ENCODE measurements at places on chromosomes 5 and 9.
A peak's percentile ranks its signal among the peaks of the same experiment; 100 is the strongest.

DNA sequence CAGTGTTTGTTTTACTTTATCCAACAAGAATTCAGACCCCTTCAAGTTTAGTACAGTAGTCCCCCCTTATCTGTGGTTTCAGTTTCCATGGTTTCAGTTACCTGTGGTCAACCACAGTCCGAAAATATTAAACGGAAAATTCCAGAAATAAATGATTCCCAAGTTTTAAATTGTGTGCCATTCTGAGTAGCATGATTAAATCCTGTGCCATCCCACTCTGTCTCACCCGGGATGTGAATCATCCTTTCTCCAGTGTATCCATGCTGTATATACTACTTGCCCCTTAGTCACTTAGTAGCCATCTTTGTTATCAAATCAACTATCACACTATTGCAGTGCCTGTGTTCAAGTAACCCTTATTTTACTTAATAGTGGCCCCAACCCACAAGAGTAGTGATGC is 153.8 kb upstream of the RASA1 start:
- no peak for DNase-seq

DNA sequence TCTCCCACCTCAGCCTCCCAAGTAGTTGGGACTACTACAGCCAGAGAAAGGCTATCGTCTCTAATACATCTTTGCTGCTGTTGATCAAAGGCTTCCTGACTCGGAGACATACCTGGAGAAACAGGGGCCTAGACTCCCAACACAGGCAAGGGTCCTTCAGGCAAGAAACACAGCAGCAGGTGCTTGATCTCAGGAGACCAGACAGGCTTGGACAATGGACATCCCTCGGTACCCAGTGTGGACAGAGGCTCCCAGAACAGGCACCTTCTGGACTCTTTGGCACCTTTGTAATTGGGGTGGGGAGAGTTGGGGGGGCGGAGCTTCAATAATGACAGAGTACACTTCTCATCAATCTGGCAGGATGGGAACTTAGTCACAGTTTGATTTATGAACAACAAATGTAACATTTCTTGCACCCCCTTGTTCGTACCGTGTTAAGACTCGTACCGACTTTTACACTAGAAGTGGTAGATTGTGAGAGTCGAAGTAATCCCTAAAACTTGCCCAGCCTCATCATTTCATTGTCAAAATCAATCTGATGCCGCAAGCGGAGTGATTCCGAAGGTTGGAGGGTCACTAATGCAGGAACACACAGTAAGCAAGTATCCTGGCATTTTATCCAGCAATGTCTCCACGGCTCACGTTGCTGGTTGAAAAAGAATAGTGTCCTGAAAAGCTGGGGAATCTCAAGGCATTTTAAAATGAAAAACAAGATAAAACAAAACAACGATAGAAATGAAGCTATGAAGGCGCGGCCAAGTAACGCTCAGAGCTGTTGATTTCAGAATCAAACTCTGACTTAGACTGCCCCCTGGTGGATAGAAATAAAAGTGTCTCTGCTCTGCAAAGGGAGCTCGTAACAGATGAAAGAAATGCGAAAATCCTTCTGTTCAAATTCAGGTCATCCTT is 46.4 kb upstream of the STK32A start:
- peak; percentile 10 for DNase-seq

GRCh38 chr5:127958421-127959011 is 125.0 kb upstream of the SLC12A2 start:
- no peak for DNase-seq

DNA sequence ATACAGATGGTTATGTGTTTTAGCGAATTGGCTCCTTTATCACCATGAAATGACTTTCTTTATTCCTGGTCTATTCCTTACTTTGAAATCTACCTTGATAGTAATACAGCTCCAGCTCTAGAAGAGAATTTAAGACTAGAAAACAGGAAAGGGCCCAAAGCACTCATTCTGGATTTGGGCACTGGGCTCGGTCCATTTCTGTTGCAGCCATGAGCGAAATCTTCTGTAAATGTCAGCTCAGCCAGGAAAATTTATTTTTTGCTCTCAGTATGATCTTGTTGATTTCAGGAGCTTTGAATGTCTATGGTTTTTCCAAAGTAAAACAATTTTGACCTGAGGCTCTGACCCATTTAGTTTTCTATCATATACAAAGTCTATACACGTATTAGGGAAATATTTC is 104.1 kb downstream of the DIRAS2 start:
- DNase-seq: no peak

DNA sequence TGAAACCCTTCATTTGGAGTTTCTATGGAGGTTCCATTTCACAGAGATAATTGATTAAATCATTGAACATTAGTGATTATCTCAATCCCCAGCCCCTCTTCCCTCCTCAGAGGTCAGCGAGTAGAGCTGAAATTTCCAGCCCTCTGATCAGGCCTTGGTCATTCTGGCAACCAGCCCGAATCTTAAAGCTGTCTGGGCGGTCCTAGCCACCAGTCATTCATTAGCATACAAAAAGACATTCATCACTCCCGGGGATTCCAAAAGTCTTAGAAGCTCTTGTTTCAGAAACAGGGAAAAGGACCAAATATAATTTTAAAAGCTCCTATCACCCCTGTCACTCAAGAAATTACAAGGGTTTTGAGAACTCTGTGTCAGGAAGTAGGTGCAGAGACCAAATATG is 41.3 kb downstream of the ZNF474 start:
- no peak for DNase-seq

DNA sequence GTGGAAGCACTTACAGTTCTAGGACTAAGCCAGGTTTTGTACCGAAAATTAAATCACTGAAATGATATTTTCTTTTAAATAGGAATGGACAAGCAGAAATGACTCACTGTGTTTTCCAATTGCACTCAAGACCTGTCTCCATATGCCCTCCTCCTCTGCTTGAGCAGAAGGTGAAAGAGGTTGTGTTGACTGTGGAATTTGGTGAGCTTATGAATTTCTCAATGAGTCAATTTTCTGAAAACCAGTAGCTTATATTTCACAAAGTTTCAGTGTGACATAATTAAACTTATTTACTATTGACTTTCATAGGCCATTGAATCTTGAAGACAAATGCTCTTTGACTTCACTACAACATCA is 249.9 kb downstream of the NPR3 start:
- DNase-seq: no peak

- no peak for DNase-seq
These were observed 808.0 kb downstream of the TLE1 start for GRCh38 chr9:80881320-80881719.

DNA sequence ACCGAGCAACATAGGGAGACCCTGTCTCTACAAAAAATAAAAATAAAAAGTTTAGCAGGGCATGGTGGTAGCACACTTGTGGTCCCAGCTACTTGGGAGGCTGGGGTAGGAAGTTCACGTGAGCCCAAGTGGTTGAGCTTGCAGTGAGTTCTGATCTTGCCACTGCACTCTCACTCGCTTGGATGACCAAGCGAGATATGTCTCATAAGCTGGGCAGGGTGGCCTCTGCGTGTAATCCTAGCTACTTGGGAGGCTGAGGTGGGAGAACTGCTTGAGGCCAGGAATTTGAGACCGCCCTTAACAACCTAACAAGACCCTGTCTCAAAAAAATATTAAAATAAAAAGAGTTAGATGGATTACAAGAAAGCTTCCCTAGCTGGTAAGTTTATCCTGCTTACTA is 32.5 kb downstream of the RASA1 start:
- DNase-seq: no peak

GRCh38 chr5:82183828-82184227 is 94.3 kb downstream of the RPS23 start:
- DNase-seq: no peak

GRCh38 chr5:15573590-15573989 is 73.6 kb downstream of the FBXL7 start:
- DNase-seq: no peak

- no peak for DNase-seq
These were observed 78.2 kb downstream of the GTF3C4 start for GRCh38 chr9:132748450-132748849.

DNA sequence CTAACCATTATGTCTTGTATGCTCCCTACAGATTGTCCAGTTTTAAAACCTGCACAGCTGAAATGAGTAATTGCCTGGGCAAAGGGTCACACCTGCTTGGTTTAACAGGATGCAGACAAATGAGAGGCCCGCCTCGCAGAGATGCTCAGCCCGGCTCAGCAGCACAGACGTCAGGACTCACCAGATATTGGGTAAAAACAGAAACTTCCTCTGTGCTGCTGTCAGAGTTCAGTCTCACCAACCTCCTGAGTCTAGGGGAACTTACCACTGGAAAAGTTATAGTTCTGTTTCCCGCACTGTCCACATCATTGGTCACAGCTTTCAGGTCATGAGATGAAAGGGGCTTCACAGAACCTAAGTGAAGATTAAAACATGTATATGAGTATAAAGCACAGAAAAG is 152.5 kb downstream of the ESM1 start:
- DNase-seq: no peak

DNA sequence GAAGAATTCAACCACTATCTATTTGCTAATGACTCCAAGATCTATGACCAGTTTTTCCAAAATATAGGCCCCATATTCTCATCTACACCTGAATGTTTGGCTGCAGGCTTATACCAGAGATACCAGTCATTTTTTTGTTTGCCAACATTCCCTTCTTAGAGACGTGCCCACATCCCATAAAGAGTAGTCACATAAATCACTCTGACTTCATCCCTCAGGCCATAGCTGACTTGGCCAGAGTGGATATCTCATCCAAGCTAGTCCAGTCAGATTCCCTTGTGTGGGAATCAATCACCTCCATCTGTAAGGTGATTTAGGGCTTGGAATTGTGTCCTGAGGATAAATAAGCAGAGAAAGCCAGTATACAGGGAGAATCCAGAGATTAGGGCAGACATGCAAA is 124.3 kb upstream of the SLC24A2 start:
- no peak for DNase-seq

DNA sequence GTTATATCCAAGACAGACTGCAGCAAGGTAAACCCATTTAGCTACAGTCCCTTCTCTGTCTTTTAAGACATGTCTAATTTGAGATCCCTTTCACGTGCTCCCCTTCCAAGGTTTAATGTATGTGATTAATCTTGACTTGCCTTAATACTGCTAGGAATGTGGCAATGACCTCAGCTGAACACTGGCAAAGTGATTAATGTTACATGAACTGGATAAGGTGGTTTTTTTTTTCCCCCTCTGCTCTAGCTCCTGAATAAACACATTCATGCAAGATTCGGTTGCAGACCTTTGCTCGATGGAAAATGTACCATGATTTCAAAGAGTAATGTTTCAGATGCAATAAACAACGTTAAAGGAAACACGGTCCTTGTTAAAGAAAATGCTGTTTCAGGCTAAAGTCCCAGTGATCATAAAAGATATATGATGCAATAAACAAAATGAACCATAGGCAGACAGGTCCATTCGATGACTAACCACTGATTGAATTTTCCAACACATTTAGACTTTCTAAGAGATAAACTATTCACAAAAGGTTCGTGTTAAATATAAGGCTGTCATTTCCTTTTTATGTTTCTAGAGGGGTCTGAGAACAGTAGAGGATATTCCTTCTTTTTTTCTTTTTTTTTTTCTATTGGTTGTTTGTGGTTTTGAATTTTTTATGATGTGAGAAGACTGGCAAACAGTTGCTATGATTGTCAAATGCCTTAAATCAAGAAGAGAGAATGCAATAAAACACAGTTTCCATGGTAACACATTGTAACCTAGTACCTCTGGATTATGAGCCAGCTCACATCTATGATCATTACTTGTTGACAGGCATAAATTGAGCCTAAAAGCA is 44.7 kb upstream of the ZNF608 start:
- DNase-seq: no peak

- no peak for DNase-seq
These were observed 101.0 kb upstream of the SMC2 start for GRCh38 chr9:103992938-103993579.

DNA sequence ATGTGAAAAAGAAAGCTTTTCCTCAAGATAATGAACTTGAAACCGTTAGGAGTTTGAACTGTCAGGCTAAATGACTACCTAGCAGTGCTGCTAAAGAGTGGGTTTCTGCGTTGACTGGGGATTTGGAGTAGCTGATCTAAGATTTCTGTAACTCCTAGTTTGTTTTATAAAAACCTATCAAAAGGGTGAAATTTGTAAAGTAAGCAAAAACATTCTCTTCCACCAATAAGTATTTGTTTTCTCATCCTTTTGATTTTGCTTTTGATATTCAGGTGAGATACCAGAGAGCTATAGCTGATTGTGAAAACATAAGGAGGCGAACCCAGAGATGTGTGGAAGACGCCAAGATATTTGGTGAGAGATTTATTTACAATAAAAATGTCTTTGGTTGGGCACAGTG is 4.1 kb downstream of the GRPEL2 start:
- no peak for DNase-seq

DNA sequence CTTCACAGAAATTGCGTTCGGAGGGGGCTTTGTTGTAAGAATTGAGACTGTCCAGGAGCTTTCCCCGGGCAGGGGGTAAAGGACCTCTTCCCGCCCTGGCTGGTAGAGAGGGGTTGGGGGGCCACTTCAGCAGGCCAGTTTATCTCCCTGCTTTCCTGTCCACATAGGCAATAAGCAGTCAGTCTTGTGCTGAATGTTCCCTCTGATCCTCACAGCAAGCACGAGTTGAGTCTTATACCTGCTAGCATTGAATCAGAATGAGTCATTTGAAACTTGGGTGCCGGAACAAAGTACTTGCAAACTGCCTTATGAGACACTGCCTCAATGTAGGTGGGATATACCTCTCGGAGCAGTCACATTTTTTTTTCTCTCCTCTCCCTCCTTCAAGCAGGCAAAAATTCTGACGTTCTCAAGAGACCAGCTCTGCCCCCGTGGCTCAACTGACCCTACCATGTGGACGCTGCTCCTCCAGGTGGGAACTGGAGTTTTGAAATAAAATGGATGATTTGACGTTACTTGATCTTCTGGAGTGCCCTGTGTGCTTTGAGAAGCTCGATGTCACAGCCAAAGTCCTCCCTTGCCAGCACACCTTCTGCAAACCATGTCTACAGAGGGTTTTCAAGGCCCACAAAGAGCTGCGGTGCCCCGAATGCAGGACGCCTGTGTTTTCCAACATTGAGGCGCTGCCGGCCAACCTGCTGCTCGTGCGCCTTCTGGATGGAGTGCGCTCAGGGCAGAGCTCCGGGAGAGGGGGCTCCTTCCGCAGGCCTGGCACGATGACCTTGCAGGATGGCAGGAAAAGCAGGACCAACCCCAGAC is 1.3 kb downstream of the SH3RF2 start:
- no peak for DNase-seq

GRCh38 chr5:171816666-171817065 is 31.0 kb downstream of the SMIM23 start:
- no peak for DNase-seq

DNA sequence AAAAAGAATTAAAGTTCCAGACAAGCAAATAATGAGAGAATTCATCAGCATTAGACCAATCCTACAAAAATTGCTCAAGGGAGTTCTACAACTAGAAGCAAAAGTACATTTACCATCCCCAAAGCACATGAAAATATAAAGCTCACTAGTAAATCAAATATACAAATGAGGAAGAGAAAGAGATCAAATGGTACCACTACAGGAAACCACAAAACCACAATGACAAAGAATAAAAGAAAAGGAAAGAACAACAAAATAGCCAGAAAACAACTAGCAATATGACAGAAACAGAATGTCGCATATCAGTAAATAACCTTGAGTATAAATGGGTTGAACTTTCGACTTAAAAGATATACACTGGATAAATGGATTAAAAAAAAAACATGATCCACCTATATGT is 739.0 kb downstream of the DTWD2 start:
- DNase-seq: no peak
